NCI-H345 (cell line): ENCODE measurements at places on chromosomes 5 and 9.
A peak's percentile ranks its signal among the peaks of the same experiment; 100 is the strongest.

DNA sequence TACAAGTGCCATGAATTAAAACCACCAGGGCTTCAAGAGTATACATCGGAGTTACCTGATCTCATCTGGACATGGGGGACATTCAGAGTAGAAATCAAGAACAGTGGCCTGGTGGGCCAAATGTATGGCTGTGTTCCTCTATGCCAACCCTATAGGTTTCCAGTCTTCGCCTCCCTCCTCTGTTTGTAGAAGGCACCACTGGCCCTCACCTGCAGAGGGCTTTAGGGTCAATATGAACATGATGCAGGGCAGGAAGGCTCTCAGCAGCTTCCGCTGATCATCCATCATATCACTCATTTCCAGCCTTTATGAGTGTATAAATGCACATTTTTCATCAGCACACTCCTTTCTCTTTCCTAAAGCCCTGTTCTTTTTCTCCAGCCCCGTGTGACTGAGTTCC, 555.5 kb upstream of the BRINP1 start:
- no peak for DNase-seq

- DNase-seq: no peak
Observed at GRCh38 chr5:35804841-35805240, 51.9 kb upstream of the IL7R start.

DNA sequence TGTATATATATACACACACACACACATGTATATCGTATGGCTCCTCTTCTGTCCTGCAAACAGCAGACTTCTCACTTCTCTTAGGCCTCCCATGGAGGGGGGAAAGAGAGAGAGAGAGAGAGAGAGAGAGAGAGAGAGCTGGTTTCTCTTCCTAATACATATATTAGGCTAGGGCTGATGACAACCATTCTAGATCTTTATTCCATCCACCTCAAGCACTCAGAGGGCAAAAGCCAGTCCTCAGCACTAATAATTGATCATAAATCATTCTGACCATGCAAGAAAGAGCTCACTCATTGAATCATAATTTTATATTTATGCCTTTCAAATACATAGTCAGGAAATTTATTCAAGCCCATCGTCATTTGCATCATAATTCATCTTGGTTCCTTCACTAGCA, 47.0 kb downstream of the CFAP90 start:
- no peak for DNase-seq

GRCh38 chr9:98222885-98223691, 30.7 kb upstream of the CORO2A start:
- no peak for DNase-seq

GRCh38 chr5:15008921-15009320, 137.3 kb upstream of the ANKH start:
- no peak for DNase-seq

DNA sequence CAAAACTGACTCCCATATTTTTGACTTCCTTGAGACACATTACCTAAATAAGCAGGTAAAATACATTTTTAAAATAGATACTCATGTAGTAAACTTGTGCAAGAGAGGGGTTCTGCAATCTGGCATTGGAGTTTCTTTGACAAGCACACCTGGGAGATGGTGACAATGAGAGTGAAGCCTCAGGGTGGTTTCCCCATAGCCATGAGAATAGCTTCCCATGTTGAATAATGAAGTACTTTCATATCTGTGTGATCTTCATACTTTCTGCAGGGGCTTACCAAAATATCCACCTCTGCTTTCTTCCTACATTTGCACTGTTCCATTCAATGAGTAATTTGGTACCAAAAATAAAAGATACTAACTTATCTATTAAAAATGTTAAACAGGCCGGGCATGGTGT, 44.7 kb upstream of the VCAN start:
- no peak for DNase-seq

DNA sequence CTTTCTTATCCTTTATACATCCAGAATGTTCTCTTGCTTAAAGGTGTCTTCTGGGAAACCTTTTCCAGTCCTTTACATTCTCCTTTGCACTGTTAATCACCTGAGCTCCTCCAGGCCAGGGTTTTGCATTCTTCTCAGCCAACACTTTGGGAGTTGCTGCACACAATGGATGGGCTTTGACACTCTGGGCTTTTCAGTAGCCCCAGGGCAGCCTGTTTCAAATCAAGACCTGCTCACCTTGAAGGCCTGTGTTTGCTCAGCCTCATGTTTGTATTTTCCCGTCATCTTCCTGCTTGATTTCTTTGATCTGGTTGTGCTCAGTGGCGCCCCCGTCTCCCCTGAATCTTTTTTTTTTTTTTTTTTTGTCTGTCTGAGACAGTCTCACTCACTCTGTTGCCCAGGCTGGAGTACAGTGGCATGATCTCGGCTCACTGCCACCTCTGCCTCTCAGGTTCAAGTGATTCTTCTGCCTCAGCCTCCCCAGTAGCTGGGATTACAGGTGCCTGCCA, 41.0 kb downstream of the DMRT1 start:
- no peak for DNase-seq

DNA sequence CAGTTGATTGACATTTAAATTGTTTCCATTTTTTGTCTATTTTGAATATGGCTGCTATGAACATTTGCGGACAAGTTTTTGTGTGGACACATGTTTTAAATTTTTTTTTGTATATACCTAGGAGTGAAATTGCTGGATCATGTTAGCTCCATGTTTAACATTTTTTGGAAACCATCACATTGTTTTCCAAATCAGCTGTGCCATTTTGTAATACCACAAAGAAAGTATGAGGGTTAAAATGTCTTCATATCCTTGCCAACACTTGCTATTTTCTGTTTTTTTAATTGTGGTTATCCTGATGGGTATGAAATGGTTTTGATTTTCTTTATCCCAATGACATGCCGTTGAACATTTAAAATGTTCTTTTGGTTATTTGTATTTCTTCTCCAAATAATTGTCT, 52.1 kb downstream of the CARTPT start:
- no peak for DNase-seq

GRCh38 chr9:122379340-122379739, 8.5 kb downstream of the PTGS1 start:
- DNase-seq: no peak

- no peak for DNase-seq
Observed at GRCh38 chr5:60891667-60892066, 47.6 kb upstream of the ELOVL7 start.

DNA sequence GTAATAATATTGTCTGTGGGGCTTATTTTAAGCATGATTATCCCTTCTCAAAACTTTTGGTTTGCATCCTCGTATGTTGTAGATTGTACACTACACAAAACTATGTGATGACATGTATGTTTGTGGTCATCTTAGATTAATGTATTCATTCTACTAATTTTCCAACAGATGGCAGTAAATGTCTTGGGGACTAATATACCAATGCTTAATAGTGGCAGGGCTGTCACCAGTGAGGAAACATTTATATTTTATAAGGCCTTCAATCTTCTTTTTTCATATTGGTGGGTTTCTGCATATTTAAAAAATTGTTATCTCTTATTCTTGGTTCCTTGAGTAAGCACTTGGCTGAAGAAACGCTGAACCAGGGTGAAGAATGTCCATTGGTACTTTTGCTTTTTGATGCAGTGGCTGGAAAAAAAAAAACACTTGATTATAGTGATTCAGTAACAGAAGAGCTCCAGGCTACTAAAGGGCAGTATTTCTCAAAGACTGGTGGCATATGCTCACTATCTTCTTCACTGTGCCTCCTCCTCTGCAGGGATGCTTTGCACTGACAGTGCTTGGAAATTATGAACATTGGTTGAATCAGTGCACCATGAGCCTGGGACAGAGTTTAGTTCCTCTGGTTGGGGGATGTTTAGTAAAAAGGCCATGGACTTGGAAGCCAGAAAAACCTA, 530.3 kb downstream of the RASEF start:
- no peak for DNase-seq

- peak; percentile 92 for DNase-seq
Observed at GRCh38 chr9:113602126-113603047, 138.9 kb downstream of the RGS3 start.

GRCh38 chr5:126168785-126169184, 254.4 kb upstream of the GRAMD2B start:
- DNase-seq: no peak
